Naive thymus-derived CD4-positive, alpha-beta T cell (primary cell): ENCODE measurements at places on chromosomes 1 and 21. TPM values are rescaled to one million over a fixed set of nuclear protein-coding genes. Genes with fewer than 3 reads are reported as not detected.

- no peak for DNase-seq
Measured at GRCh38 chr1:175317779-175318178, 125.2 kb upstream of the KIAA0040 start.

DNA sequence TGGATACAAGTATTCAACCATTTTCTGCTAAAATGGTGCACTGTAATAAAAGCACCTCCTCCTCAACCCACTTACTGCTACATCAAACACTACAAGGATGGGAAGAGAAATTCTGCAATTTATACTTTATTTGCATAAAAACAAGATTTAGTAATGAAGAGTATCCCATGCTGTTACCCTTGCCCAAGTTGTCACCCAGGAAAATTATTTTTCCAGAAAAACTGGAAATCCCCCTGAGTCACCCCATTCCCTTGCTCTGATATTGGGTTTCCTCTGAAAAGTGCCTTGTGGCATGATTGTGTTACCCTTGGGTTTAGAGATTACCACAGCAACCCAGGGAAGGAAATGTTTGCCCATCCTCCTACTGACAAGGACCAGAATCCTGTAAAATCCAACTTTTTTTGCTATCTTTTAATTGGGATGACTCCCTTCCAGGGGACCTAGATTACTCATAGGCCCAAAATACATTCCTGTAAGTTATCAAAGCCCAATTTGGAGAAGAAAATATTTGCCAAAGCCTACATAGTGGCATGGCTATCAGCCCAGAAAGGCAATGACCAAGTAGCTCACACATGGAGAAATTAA, 16.5 kb upstream of the ZC3H11B start:
- no peak for DNase-seq

DNA sequence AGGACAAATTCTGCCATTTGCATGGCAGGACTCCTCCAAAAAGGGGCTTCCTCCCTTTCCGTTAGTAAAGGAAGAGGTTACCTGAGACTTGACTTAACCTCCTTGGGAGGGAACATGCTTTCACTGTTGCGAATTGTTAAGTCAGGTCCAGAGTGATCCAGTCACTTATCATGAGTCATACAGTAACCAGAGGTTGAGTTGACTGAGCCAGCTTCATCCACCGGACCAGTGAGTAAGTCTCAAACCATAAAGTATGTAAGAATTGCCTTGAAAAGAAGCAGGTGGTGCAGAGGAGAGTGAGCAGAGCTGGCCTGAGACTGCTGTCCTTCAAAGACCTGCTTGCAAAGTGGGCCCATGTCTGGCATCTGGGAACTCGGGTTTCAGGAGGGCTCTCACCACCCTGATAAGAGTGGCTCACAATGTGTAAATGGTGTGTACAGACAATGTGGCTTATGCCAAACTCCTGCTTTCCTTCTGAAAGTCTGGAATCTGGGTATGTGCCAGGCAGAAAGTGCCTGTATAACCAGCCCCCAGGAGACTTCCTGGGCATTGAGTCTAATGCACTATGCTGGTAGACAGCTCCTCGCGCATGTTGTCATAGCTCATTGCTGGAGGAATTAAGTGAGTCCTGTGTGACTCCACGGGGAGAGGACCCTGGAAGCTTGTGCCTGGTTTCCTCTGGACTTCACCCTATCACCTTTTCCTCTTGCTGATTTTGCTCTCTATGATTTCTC, 84.3 kb upstream of the KLHDC7A start:
- DNase-seq = no peak

- DNase-seq = no peak
Measured at GRCh38 chr1:3914331-3914851, 14.3 kb upstream of the C1orf174 start.

DNA sequence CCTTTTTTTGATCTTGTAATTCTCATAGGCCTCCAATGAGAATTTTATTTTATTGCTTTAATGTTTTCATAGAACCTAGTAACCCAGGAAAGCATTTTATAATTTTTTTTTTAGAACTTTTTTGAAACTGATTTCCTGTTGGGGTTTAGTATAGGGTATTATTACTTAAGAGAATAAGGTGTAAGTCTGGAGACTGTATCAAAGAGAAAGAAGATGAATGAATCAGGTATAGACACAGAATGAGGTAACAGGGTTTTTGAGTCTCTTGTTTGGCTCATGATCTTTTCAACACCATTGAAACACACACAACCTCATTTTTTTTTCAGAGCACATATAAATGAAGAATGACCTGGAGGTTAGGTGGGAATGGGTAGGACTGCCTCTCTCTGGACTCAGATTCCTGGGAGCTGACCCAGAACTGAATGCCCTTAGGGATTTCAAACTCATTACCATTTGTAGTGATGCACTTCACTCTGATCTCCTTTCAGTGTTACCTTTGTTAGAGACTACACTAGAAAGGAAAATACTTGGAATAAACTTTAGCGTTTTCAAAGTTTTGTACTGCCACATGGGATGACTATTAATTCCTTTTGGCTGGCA, 51.0 kb downstream of the EPB41 start:
- DNase-seq = peak; percentile 49

- DNase-seq = no peak
Measured at GRCh38 chr1:36455386-36455785, 5.1 kb upstream of the OSCP1 start.

- DNase-seq = no peak
Measured at GRCh38 chr1:16924216-16924918, 2.6 kb downstream of the CROCC start.

- DNase-seq = no peak
Measured at GRCh38 chr1:228983661-228984060, 248.4 kb downstream of the RHOU start.

- DNase-seq = no peak
Measured at GRCh38 chr1:5999711-6000443, 7.7 kb upstream of the NPHP4 start.

DNA sequence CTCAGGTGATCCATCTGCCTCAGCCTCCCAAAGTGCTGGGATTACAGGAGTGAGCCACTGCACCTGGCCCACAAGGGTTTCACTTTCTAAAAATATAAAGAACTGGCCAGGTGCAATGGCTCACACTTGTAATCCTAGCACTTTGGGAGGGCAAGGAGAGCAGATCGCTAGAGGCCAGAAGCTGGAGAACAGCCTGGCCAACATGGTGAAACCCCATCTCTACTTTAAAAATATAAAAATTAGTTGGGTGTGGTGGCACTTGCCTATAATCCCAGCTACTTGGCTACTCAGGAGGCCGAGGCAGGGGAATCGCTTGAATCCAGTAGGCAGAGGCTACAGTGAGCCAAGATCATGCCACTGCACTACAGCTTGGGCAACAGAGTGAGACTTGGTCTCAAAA, 25.7 kb downstream of the MRPL39 start:
- DNase-seq = no peak

DNA sequence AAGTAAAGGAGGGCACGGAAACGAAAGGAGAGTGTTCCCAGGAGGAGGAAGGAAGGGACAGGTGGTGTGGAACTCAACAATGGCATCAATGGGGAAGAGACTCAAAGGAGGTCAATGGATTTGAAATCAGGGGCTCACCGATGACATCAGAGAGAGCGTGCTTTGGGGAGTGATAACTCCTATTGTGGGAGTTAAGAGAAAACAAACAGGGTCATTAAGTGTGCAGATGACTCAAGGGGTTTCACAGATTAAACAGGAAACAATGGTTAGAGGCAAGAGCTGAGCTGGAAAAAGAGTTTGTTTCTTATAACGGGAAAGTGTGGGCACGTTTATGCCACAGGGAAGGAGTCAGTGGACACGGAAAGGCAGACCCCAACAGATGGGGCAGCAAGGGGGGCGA, 629.1 kb downstream of the SMYD3 start:
- no peak for DNase-seq

- DNase-seq = peak; percentile 50
Measured at GRCh38 chr1:15304708-15305467, 57.9 kb downstream of the FHAD1 start.

DNA sequence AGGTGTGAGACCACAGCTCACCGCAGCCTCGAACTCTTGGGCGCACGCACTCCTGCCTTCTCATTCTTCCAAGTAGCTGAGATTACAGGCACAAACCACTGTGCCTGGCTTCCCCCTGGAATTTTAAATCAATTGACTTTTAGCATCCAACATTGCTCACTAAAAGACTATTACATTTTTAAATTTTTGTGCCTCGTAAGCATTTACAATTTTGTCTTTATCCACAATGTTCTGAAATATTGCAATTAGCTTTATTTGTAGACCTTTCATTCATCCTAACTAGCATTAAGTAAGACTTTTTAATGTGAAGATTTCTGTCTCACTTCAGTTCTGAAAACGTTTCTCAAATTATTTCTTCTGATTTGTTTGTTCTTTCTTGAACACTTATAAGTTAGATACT, 122.9 kb downstream of the HFM1 start:
- no peak for DNase-seq

DNA sequence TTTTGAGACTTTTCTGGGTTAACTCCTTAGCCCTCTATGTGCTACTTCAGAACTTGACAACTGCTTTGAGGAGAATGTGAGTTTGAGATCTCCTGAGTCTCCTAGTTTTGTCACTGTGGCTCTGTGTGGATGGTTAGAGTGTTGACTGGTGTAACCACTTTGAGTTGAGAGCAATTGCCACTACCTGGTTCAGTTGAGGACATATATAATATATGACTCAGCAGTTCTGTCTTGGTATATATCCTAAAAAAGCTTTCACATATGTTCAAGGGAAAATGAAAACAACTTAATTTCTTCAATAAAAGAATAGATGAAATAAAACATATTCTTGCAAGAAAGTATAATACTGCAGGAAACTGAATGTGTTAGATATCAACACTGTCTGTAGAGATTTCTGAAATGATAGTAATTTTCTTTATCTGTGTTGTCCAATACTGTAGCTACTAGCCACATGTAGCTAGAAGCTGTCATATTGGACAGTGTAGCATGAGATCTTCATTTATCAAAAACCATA, 96.7 kb upstream of the QSOX1 start:
- no peak for DNase-seq

- no peak for DNase-seq
Measured at GRCh38 chr1:25106352-25106751, 126.0 kb downstream of the SYF2 start.

- DNase-seq = peak; percentile 81
Measured at GRCh38 chr1:93909146-93910050, at the start of gene GCLM. GCLM (minus strand) TSS chr1:93909430; CDS start chr1:93909163, 267 bp downstream.

GRCh38 chr1:84259989-84260388, 41.5 kb upstream of the SAMD13 start:
- no peak for DNase-seq

DNA sequence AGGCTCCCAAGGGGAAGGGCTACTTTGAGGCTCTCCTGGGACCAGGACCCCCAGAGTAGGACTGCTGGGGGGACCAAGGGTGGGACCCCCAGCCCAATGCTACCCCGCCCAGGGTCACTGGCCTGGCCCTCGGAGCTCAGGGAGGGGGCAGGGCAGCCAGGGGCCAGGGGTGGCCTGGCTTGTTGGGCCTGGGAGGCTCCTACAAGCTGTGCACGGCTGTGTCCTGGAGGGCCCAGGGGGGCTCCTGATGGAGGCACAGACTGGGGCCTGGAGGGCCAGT, 2.2 kb downstream of the HES4 start:
- DNase-seq = no peak

DNA sequence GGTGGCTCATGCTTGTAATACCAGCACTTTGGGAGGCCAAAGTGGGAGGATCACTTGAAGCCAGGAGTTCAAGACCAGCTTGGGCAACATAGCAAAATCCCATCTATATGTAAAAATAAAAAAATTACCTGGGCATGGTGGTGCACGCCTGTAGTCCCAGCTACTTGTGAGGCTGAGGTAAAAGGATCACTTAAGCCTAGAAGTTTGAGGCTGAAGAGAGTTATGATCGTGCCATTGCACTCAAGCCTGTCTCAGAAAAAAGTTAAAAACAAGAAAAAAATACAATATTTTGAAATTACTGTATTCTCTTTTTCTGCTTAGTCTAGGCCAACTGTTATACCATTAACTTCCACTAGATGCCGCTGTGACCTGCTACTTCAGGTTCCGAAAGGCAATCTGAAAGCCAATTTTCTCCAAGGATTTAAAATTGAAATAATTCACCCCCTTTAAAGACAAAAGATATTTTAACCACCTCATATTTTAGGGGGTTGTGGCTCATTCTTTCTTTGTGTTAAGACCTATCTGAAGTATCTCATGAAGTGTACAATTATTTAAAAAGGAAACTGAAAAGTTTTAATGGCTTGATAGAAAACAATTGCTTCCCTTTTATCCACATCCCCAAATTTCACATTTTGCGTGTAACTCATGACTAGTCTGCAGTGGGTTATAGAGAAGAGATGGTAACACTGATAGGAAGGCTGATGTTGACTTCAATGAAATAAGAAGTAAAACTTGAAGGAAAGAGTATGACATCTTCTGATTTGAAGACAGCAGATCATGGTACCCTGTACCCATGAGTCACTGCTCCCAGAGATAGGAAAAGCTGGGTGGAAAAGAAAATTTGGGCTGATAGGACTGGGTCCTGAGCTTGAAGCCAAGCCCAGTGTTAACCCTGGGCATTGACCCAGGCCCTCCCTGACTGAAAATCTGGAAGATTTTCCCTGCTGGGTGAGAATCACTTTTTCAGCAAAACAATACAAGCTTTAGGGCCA, 24.4 kb upstream of the CLDN14 start:
- DNase-seq = peak; percentile 56

- no peak for DNase-seq
Measured at GRCh38 chr1:87115891-87116290, 201.5 kb downstream of the HS2ST1 start.

DNA sequence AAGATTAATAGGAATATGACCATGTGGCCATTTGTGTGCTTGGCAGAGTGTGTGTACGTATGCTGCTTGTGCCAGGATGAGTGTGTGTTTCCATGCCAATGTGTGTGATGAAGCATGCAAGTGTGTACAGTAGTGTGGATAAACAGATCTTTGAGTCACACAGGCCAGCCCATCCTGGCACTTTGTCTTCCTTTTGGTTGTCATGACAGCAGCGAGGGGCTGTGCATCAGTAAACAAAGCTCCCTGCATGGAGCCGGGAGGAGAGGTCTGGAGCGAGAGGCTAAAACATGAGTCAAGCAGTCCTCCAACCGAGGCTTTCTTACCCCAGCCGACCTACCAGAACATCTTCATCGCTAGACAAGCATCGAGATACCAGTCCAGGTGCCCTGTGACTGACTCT, 221.2 kb downstream of the CACNA1E start:
- no peak for DNase-seq

COL9A2 gene
- 0.97 TPM for total RNA-seq

CLCA4 gene
- total RNA-seq = not detected

NCAM2 gene
- not detected in 2 replicates for total RNA-seq

HMCN1 gene
- 0.19 TPM for total RNA-seq

ARHGAP30 gene
- 248 TPM for total RNA-seq

TRABD2B gene
- not detected for total RNA-seq

CNTN2 gene
- total RNA-seq = not detected

YOD1 gene
- total RNA-seq = 8.5 TPM

SPATA6 gene
- total RNA-seq = 11.2 TPM

C2CD4D gene
- total RNA-seq = not detected

CYP4X1 gene
- not detected for total RNA-seq

XCL1 gene
- total RNA-seq = 0.32 TPM

MSH4 gene
- total RNA-seq = 0.49 TPM

FMO5 gene
- 4.3 TPM for total RNA-seq

OR6K3 gene
- total RNA-seq = not detected

CTSE gene
- total RNA-seq = not detected

FBXO42 gene
- total RNA-seq = 18.7 TPM

MROH9 gene
- total RNA-seq = not detected in 2 replicates

ETS2 gene
- 20.9 TPM for total RNA-seq
